ENCODE measurements at places on chromosomes 3 and 15.

- no peak for DNase-seq
Observed at GRCh38 chr15:84835661-84836337, 18.6 kb downstream of the ALPK3 start.

GRCh38 chr3:52896613-52897012, 735 bp downstream of the STIMATE start:
- no peak for DNase-seq

DNA sequence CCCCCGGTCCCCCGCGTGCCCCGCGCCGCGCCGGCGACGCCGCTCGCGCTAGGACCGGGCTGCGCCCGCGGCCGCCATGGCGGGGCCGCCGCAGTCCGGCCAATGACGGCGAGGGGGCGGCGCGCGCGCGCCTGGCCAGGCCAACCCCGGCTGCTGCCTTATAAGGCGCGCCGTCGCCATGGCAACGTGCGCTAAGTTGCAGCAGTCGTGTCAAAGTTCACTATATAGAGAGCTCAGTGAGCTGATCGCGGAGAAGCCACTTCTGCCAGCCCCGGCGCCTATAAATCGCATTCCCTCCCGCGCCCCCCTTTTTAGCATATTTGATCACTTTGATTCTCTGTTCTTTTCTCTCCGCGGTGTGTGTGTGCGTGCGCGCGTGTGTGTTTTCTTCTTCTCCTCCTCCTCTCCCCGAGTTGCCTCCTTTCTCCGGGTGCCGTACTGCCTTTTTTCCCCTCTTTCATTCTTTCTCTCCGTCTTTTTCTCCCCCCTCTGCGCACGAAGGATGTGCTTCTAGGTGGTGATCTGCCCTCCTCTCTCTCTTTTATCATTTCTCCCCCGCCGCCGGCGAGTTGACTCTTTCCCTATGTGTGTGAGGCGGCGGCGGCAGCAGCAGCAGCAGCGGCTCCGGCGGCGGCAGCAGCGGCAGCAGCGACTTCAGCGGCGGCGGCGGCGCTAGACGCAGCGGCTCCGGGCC, at the start of gene NR2F2:
Gene NR2F2, plus strand, starts transcription at position 251 of the 694 bp plus-strand sequence. CDS start 1,406 bp downstream, outside the sequence.
- peak; percentile 96 for DNase-seq

DNA sequence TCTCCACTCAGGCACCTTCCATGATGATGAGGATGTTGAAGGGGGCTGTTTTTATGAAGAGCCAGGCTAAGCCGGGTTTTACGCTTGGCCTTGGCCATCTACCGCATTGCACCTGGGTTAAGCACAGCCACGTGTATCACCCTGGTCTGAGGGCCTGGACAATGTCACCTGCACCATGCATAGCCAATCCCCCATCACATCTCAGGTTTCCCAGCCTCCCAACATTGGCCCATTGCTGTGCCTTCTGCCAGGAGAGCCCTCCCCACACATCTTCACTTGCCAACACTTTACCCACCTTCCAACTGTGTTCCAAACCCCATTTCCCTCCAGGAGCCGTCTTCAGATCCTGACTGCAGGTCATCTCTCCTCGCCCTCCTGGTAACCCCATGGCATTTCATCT, 135.3 kb upstream of the ABHD17C start:
- DNase-seq = no peak

- no peak for DNase-seq
Observed at GRCh38 chr3:10941972-10942371, 50.6 kb upstream of the SLC6A1 start.

GRCh38 chr3:98326105-98326893, 27.4 kb upstream of the OR5K4 start:
- no peak for DNase-seq
